Activated CD4-positive, alpha-beta memory T cell treated with anti-CD3 and anti-CD28 coated beads for 36 hours (primary cell): ENCODE measurements at places on chromosomes 5 and 9.

DNA sequence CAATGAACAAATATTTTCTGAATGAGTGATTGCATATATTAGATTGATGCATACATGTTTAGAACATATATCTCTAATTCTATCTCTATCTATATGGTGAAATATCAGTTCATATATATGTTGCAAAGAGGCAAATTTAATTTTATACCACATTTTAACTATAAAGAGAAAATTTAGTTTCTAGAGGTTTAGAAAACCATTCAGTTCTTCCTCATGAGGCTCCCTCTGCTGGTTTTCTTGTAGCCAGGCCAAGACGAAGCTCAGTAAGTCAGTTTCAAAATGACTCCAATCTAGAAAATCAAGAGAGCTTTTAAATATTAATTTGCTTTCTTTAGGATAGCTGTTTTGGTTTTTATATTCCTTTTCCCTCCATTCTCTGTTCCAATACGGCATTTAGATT, 312.1 kb downstream of the TMEM232 start:
- H3K4me1 ChIP-seq: no peaks in the 10 kb centered on the region
- no peak overlapping the region for H3K27ac ChIP-seq
- H3K4me3 ChIP-seq: no peak overlapping the region

GRCh38 chr5:113719549-113719948, 206.1 kb downstream of the YTHDC2 start:
- H3K4me3 ChIP-seq: no peak overlapping the region
- peaks cover 1% of the 10 kb centered on the region for H3K27me3 ChIP-seq
- H3K4me1 ChIP-seq: no peaks in the 10 kb centered on the region

DNA sequence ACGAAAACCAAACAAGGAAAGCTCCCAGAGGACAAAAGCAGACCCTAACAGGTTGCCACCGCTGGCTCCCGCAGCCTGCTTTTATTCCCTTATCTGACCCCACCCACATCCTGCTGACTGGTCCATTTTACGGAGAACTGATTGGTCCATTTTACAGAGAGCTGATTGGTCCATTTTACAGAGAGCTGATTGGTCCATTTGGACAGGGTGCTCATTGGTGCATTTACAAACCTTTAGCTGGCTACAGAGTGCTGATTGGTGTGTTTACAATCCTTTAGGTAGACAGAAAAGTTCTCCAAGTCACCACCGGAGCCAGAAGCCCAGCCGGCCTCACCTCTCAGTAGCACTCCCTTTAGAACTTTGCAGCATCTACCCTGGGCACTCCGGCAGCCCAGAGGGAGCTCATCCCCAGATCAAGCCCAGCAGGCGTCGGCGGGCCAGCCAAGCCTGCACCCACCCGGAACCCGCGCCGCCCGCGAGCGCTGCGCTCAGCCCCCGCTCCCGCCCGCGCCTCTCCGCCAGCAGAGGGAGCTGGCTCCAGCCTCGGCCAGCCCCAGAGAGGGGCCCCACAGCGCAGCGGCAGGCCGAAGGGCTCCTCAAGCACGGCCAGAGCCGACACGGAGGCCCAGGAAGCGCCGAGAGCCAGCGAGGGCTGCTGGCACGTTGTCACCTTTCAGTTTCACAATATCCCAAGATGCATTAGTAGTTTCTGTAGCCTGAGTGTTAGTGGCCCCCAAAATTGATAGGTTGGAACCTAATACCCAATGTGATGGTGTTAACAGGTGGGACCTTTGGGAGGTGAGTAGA, 35.3 kb upstream of the CLPTM1L start:
- H3K27me3 ChIP-seq: peaks cover 2% of the 10 kb centered on the region
- peaks cover 12% of the 10 kb centered on the region for H3K4me1 ChIP-seq
- H3K36me3 ChIP-seq: no peaks in the 10 kb centered on the region

DNA sequence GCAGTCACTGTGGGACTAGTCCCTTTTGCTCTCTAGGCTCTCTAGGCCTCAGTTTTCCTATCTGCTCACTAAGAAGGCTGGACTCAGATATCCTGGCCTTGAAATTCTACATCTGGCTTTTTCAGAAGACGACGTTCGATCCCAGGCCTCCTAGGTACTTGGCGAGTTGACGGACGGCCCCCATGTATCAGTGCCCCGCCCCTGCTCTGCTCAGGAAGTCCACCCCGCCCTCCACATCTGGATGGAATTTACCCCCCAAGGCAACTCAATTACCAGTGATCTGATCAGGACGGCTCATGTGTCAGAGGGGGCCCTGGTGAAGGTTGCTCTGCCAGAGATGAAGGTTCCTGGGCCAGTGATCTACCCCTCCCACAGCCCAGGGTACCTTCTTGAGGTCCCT, 44.1 kb upstream of the SYNPO start:
- DNase-seq: no peak
- no peaks in the 10 kb centered on the region for H3K4me1 ChIP-seq
- no peak overlapping the region for H3K27ac ChIP-seq
- no peaks in the 10 kb centered on the region for H3K27me3 ChIP-seq

DNA sequence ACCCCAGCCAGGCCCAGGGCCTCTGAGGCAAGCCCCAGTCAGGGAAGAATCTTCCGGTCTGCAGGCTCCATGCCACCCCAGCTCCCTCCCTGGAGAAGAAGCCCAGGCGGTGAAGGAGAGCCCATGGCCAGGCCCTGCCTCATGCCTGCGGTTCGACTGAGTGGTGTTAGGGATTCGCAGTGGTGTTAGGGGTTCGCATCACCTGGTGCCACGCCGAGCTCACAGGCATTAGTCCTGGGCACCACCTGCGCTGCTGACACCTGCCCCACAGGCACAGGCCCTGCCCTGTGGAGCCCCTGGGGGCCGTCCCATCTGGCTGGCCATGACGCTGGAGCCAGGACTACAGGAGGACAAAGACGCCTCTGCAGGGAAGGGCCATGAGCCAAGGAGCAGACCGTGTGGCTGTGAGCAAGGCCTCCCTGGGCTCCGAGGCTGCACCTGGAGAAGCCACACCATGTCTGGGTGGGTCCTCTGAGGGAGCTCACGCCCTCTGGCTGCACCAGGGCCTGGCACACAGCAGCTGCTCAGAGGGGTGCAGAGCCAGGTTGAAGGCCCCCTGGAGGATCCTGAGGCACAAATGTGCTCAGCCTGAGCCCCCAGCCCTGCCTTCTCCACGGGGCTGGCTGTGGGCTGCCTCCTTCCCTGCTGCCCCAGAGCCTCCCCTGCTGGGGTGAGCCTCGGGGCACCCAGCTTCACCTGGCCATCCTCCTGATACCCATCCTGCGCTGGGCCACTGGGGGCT, 27.6 kb upstream of the RNF130 start:
- no peak overlapping the region for H3K27ac ChIP-seq
- H3K27me3 ChIP-seq: no peaks in the 10 kb centered on the region
- no peaks in the 10 kb centered on the region for H3K4me1 ChIP-seq
- no peak overlapping the region for H3K4me3 ChIP-seq
- no peak for DNase-seq
- H3K36me3 ChIP-seq: no peaks in the 10 kb centered on the region

DNA sequence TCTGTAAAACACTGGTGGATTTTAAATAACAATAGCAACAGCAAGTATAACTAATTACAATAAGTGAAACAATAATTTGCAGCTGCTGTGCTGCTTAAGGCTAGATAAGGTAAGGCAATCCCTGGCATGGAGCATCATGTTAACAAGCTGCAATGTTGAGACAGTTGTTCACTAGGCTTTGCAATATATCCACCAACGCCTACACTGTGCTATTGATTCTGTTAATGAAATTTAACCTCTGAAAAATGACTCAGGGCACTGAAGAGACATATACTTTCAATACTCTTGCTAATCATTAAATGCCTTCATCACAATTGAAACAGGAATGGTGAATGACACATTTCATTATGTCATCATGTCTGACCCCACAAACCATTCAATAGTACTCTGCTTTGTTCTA, 255.0 kb downstream of the EFNA5 start:
- H3K27ac ChIP-seq: no peak overlapping the region
- H3K27me3 ChIP-seq: peaks cover 20% of the 10 kb centered on the region
- H3K36me3 ChIP-seq: no peaks in the 10 kb centered on the region
- no peak overlapping the region for H3K4me3 ChIP-seq
- no peak for DNase-seq

DNA sequence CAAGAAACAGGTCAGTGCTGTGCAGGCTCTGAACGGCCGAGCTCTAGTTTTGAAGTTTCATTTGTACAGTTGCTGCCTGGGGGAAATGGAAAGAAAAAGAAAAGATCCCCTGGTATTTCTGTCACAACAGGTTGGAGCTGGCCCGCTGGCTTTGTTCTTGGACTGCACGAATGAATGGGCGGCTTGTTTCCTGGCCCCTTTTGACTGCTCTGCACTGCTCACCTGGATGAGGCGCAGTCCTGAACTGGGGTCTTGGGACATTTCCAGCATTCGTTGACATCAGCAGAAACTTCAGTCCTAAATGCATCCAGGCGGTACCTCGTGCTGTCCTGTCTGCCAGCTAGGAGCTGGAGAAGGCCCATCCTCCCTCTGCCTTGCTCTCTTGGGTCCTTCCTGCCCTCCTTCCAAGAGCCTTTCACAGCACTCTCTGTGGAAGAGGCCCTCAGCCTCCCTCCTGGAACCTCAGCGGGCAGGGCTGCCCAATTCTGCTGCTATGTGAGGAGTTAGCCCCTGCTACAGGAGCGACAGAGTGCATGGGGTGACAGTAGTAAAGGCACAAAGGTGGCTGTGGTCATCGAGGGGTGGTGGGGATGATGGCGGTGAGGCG, 189.2 kb downstream of the FSTL4 start:
- H3K4me1 ChIP-seq: peaks cover 10% of the 10 kb centered on the region
- H3K27me3 ChIP-seq: peaks cover 13% of the 10 kb centered on the region
- H3K4me3 ChIP-seq: no peak overlapping the region
- H3K36me3 ChIP-seq: no peaks in the 10 kb centered on the region
- no peak overlapping the region for H3K27ac ChIP-seq

DNA sequence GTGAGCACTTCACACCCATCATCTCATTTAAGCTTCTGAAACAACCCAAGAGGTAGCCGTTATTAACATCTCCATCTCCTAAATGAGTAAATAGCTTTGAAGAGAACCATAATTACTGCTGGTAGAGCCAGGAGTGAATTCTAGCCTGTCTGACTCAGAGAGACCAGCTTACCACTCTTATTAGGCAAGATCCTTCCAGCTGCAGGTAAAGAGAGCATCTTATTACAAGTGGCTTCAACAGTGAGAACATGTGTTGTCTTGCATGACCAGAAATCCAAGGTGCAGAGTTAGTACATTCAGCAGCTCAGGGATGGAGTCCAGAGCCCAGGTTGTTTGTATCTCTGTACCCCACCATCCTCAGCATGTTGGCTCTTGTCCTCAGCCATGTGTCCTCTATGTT, 10.9 kb upstream of the AFAP1L1 start:
- no peaks in the 10 kb centered on the region for H3K27me3 ChIP-seq
- H3K4me1 ChIP-seq: peaks cover 5% of the 10 kb centered on the region
- H3K27ac ChIP-seq: no peak overlapping the region
- H3K4me3 ChIP-seq: no peak overlapping the region
- no peak for DNase-seq

GRCh38 chr9:34777666-34778065, 67.7 kb upstream of the CCL21 start:
- H3K4me3 ChIP-seq: no peak overlapping the region
- peaks cover 17% of the 10 kb centered on the region for H3K27me3 ChIP-seq
- no peaks in the 10 kb centered on the region for H3K4me1 ChIP-seq
- DNase-seq: no peak
- no peak overlapping the region for H3K27ac ChIP-seq

- H3K4me1 ChIP-seq: peaks cover 48% of the 10 kb centered on the region
- H3K4me3 ChIP-seq: no peak overlapping the region
- H3K27ac ChIP-seq: no peak overlapping the region
- no peaks in the 10 kb centered on the region for H3K36me3 ChIP-seq
These were observed 95.3 kb downstream of the RGS3 start for GRCh38 chr9:113558632-113559502.

DNA sequence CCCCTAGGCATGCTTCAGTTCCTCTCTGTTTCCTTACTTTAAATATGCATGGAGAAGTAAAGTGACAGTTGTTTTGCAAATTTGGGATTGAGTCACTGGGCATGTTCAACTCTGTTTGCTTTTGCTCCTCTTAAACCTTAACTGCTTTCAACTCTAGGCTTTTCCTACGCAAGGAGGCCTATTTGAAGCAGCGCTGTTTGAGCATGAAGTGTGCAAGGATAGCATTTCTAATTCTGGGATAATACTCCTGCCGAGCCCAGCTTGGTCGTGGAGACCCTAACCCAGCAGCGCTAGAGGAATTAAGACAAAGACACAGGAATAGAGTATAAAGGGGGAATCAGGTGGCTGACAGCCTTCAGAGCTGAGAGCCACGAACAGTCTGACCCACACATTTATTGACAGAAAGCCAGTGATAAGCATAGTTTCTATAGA, 803.4 kb upstream of the CDH10 start:
- H3K36me3 ChIP-seq: no peaks in the 10 kb centered on the region
- H3K4me1 ChIP-seq: no peaks in the 10 kb centered on the region
- no peak overlapping the region for H3K27ac ChIP-seq
- H3K27me3 ChIP-seq: no peaks in the 10 kb centered on the region
- no peak for DNase-seq

DNA sequence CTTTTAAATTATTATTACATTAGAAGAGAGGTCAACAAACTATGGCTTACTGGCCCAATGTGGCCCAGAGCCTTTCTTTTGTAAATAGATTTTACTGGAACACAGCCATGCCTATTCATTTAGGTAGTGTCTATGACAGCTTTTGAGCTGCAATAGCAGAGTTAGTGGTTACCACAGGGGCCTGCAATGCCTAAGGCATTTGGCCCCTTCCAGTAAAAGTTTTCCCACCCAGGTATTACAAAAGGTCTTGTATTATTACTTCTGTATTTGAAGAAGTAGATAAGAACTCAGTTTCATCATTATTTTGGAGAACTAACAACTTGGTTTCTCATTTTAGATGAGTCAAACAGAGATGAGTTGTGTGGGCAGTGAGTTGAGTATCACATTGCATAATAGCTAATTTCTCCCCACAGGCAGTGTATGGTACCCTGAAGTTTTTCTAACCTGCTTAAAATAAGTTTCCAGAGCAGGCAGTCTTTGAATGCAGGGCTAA, 9.5 kb downstream of the MTRR start:
- H3K4me3 ChIP-seq: no peak overlapping the region
- no peak overlapping the region for H3K27ac ChIP-seq
- H3K27me3 ChIP-seq: no peaks in the 10 kb centered on the region
- DNase-seq: peak; percentile 33

DNA sequence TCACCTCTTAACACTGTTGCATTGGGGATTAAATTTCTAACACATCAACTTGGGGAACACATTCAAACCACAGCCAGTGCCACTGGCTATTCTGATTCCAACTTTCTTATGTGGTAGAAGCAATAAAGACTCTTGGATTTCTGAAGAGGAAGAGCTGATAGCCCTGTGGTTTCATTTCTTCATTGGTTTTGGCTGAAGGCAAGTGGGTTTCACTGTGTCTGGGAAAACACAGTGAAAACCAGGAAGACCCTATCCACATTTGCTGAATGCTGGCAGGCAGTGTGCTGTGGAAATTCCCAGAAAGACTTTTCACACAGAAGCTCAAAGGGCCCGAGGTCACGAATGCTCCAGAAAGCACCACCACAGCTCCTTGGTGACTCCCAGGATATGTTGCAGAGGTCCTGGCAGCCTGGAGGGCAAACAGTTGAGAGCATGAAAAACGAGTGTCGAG, 67.1 kb downstream of the DAPK1 start:
- DNase-seq: no peak
- H3K27me3 ChIP-seq: peaks cover 5% of the 10 kb centered on the region
- no peaks in the 10 kb centered on the region for H3K36me3 ChIP-seq
- H3K4me1 ChIP-seq: peaks cover 3% of the 10 kb centered on the region
